ENCODE measurements at places on chromosomes 1 and 21.

DNA sequence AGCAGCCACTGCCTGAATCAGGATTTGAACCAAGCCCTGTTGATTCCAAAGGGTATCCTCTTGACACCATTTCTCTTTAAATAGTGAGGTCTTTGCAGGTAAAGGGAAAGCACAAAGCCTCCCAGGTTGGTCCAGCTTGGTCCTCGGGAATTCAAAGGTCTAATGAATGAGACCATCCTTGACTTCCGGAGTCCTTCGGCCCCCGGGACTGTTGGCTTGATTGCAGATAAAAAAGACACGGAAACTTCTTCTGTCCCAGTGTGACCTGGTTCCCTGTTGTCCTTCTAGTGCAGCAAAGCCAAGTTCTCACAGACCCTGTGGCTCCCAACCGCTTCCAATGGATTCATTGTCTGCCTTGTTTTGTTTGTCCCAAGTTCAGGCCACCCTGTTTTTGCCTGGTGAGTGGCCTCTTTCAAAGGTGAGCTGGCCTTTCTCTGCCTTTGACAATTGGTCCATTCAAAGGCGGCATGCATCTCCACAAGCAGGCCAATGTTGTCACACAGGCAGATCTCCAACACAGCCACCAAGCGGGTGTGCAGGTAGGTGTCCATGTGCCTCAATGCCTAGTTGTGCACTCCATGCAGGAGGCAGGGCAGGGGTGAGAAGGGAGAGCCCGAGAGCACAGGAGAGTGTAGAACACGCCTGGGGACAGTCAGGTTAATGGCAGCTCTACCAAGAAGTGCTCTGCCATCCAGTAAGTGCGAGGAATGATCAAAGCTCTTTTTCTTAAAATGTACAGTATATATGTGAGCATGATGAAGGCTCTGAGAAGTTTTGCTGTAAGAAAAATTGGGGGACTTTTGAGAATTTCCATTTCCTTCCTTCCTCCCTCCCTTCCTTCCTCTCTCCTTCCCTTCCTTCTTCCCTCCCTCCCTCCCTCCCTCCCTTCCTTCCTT, 82.1 kb upstream of the ZBTB40 start:
- no peak for DNase-seq

DNA sequence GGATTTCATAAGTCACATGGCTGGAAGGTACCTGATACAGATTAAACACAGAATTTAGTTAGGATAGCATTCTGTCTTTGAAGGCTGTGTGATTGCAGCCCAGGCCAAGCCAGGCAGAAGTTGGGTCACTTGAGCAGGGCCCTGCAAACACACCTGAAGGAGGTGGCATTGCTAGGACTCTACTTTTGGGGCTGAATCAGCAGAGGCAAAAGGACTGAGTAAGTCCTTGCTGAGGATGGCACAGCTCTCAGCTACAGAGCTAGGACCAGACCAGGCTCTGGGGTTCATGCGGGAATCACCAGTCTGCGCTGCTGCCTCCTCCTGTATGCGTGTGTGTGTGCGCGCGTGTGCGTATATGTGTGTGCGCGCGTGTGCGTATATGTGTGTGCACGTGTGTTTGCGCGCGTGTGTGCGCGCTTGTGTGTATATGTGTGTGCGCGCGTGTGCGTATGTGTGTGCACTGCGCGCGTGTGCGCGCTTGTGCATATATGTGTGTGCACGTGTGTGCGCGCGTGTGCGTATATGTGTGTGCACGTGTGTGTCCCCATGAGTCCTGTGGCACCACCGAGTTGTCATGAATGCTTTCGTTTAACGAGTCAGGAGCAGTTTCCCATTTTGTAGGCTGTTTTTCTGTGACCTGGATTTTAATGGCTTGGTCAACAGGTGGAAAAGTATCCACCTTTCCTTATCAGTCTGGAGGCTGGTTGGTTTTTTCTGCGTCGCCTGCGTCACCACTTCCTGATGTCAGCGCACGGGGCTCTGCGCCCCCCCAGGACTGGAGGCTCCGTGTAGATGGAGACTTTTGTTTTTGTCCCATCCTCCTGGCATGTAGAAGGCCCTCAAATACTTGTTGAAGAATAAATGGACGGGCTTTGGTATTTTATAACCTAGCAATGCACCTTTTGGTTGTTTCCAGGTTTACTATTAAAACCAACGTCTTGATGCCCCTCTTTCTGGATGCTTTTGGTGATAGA, 34.7 kb downstream of the ADARB1 start:
- no peak for DNase-seq

DNA sequence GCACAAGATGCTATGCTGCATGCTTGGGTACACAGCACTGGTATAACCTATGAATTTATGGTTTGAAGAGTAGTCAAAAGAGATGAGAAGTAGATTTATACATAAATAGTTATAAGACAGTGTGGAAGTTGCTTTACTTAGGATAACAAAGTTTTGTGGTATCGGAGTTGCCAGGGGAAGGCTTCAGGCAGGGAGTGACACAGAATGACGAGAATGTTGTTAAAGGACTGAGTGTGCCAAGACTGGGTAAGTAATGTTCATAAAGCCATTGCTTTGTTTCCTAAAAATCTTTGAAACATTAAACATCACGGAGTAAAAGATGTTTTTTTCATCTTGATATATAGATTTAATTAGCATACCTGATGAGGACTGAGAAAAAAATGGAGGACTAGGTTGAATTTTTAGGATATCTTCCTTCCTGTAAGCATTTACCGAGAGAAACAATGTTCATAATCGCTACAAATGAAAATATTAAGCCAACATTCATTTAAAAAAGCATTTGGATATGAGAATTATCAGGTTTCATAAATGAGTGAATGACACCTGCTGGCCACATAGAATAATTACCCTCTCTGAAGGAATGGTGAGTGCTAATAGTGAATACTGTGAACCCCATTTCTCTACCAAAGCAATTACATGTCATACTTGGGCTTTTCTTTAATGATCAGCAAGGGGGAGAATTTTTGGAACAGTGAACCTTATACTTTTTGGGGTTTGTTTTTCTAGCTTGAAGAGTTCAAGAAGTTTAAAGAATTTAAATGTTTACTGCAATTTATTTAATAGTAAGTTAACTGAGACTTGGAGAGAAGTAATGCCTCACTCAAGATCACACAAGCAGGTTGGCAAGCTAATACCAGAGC, 28.4 kb downstream of the EXTL2 start:
- DNase-seq = no peak

DNA sequence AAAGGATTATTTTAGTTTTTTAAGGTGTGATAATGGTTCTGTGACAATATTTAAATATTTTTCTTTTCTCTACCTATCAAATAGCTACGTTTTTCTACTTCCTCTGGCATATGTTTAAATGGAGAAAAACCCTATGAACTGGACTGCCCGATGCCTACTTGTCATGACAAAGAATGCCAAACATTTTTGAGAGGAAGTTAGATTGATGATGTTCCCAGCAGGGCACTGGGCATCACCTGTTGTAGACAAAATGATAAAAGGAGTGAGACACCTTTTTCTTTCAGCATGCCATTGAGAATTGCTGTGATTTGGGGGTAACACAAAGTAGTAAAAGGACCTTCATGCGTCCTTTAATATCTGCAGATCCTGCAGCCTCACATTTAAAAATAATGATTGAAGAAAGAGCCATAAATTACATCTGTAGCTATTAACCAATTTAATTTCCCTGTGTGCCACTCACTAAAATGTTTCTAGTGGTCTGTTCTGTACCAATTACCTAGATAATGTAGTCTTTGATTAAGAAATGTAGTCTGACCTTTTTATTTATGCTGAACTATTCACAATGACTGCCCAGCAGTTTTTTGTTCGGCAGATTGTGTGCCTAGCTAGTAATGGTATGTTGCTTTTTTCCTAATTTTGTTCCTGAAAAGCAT, 47.6 kb downstream of the RPL5 start:
- DNase-seq = no peak

DNA sequence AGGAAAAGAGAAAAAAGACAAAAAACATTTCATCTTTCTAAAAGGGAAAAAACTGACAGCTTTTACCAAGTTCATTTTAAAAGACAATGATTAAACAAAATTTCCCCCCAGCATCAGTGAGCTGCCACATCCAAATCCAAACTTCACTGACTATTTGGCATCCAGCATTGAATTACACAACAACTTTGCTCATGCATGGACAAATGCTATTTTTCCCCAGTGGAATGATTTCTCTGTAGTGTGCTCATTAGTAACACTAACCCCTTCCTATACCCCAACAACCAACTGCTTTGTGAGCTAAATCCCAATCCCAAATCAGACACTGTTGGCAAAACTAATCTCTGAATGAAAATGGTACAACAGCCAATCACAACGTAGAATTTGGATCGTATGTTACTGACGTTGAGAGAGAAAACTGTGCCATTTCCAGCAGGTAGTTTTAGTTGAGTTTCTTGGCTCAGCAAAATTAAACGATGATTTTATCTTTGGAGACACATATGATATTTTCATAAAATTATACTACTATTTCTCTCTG, 37.9 kb downstream of the PIK3R3 start:
- DNase-seq = no peak

DNA sequence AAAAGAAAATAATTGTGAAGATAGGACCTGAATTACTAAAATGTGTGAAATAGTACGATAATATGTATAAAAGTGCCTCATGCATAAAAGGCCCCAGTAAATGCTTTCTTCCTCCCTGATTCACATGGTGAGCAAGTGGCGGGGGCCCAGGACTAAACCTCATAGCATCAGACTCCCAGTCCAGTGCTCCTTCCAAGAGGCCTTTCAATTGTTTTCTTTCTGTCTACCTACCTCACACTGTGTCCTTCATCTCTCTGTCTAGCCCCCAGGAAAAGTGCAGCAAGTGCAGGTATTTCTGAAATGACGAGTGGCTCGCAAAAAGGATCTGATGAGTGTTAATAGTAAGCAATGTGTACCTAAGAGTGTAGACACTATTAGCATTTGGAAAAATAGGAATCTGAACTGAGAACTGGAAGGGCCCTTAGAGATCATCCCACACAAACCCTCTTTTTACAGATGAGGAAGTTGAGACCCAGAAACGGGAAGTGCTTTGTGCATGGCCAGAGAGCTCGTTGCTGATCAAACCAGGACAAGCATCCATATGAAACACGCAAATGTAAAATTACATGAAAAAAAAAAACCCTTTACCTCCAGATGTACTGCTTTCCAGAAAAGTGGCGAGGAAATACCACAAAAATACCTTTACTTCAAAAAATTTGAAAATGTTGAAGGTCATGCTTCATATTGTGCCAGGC, 118.2 kb upstream of the HOOK1 start:
- DNase-seq = no peak

- no peak for DNase-seq
Observed at GRCh38 chr1:68745011-68745410, 248.1 kb upstream of the DEPDC1 start.

GRCh38 chr1:193256019-193256418, 69.6 kb upstream of the B3GALT2 start:
- DNase-seq = no peak

DNA sequence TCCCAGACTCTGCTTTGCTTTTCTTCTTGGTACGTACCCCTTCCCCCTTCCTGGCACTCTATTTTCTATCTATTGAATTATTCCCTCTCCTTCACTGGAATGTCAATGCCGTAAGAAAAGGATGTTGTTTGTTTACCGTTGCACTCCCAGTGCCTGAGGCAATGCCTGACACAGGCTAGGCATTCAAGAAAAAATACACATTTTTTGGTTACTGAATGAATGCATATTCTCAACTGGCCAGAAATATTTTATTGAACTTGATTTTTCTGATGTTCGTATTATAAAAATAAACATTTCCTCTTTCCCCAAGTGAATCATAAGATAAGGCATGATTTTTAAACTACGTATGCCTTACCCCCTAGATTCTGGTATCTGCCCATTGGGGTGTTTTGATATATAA, 41.2 kb downstream of the GNG12 start:
- no peak for DNase-seq

GRCh38 chr1:150178548-150178947, 28.8 kb downstream of the PLEKHO1 start:
- DNase-seq = no peak

- no peak for DNase-seq
Observed at GRCh38 chr1:44673675-44674112, 587 bp downstream of the TMEM53 start.

- DNase-seq = no peak
Observed at GRCh38 chr1:183450093-183450492, 22.2 kb upstream of the SMG7 start.

DNA sequence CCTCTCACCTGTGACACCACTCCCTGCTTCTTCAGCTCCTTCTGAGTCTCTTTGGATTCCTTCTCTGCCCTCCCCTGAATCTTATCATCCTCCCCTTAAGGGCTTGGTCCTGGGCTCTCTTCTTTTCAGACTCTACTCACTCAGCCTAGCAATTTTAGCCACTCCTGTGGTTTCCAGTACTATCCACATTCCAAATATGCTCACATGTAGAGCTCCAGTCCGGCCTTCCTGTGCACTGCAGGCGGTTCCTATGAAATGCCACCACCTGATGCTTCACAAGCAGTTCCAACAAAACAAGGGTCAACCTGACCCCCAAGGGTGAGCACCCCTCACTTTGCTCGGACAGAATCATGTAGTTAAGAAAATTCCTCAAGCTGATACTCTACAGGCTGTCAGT, 35.9 kb downstream of the MAB21L3 start:
- no peak for DNase-seq

GRCh38 chr21:36917471-36918158, 48.9 kb downstream of the HLCS start:
- DNase-seq = no peak

- no peak for DNase-seq
Observed at GRCh38 chr1:63903947-63904610, 130.3 kb downstream of the ROR1 start.

- no peak for DNase-seq
Observed at GRCh38 chr21:33069243-33069642, 698 bp upstream of the OLIG1 start.

DNA sequence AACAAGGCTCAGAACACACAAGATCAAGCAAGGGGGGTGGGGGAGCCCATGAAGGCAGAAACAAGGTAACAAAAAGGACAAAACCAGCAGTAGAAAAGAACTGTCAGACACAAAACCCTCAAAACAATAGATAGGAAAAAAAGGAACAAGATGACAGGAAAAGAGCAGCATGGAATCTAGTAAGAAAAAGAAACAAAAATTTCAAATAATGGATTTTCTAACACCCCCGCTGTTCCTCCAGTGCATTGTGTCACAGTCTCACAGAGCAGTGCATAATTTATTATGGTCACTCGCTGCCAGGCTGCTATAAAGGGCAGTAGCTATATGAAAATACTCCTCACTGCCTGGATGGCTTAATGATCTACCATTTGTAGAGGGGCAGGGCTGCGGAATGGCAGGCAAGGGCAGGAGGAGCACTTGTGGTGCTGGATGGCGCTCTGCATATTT, 567.9 kb downstream of the DPYD start:
- no peak for DNase-seq

DNA sequence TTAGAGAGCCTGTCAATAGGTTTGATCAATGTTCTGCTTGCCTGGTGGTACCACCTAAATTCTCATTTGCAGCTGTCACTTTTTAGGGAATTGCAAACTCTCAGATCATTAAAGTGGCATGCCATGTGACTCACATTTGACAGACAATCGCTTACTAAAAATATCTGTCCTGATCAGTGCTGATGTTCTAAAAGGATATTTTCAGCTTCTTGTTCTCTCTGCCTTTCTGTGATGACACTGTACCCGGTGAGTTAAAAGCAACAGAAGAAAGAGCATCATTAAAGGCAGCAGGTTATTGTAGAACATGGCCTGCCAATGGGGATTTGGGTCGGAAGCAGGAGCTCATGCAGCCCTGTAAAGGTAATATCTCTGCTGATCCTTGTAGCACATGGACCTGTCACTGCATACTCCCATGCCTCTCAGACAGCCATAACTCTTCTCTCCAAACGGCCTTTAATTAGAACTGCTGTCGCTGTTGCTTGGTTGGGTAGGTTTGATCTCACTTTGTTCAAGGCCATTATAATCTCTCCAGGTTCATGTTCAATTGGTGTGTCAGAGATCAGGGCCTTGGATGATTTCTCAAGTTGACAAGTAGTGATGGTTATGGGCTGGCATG, 441.3 kb upstream of the DEPDC1 start:
- no peak for DNase-seq

All from effector memory CD4-positive, alpha-beta T cell (primary cell).